Activated naive CD4-positive, alpha-beta T cell (primary cell): ENCODE measurements at places on chromosomes 2 and 18.

GRCh38 chr2:74862020-74862964 is 28.4 kb downstream of the HK2 start:
- no peak for DNase-seq

DNA sequence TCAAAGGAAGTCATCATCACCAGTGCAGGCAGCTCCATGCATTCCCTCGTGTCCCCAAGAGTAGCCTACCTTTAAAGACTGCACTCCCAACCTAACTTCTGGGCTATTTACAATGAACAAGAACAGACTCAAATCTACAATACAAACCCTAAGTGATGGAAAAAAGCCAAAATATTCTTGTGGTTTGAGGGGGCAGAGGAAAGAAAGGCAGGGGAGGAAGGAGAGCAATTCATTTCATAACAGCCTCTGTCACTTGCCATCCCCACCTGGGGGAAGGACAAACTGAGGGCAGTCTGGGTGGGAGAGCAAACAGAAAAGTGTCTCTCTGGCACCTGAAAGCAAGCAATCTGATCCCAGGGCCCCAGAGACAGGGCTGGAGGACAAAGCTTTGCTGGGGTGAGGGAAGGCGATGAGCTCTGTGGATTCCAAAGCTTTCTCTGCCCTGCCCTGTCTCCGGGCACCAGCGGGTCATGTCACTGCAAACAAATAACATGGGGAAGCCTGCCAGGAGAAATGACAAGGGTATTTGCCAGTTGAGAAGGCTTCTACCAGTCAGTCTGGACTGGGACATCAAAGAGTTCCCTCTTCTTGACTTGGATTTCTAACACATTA is 528.0 kb upstream of the TNP1 start:
- DNase-seq = no peak

DNA sequence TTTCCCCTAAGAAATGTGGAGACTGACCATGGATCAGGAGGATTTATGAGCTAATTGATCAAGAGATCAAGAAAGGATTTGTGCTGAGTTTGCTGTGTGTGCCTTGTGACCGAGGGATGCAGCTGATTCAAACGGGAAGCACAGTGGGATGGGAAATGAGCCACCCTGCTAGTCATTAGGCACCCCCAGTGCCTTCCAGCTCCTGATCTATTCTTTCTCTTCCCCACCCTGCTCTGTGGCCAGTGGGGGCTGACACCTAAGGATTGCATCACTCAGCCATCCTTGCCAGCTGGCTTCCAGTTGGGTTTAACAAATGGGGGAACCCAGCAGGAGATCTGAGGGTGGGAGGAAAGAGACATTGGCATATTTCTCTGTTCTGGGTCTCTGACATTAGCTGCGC is 132.2 kb upstream of the CXCR4 start:
- no peak for DNase-seq

DNA sequence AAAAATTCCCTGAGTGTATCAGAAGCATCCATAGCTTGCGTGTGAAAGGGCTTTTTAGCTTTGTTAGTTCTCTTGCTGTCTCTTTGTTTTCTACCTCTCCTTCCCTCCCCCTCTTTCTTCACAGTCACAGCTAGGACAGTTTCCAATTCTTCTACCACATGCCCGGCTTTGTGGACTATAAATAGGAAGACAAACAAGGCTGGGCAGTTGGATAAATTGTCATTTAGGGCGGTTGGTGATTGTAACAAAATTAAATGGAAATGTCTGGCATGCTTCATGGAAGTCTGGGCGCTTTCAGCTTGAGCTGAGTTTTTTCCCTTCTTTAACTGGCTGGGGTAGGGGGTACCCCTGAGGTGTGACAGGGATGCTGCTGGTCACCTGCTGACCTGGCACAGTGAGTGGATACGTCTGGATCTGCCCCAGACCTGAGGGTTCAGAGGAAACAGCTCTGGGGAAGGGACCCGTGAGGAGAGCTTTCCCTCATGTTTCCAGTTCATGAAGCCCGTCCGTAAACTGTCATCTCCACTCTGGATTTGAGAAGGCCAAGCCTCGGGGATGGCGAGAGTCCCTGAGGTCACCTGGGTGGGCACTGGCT is 29.0 kb upstream of the GIGYF2 start:
- no peak for DNase-seq

DNA sequence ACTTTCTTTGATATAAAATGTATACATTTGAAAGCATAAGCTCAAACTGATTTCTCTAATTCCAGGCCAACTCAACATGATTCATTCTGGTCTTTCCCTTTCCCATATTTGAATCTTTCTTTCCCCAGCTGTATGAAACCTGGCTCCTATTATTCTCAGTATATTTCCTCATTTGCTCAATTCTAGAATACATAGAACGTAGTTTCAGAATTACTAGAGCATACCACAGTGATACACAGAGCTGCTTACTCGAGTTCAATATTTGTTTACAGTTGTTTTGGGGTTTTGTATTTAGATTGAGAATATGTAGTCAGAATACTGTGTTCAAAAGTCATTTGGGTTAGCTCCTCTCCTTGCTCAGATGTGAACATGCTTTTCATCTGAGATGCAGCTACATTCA is 43.0 kb downstream of the TNFRSF11A start:
- no peak for DNase-seq

- no peak for DNase-seq
Observed at GRCh38 chr18:10128921-10129501, 215.2 kb downstream of the VAPA start.

DNA sequence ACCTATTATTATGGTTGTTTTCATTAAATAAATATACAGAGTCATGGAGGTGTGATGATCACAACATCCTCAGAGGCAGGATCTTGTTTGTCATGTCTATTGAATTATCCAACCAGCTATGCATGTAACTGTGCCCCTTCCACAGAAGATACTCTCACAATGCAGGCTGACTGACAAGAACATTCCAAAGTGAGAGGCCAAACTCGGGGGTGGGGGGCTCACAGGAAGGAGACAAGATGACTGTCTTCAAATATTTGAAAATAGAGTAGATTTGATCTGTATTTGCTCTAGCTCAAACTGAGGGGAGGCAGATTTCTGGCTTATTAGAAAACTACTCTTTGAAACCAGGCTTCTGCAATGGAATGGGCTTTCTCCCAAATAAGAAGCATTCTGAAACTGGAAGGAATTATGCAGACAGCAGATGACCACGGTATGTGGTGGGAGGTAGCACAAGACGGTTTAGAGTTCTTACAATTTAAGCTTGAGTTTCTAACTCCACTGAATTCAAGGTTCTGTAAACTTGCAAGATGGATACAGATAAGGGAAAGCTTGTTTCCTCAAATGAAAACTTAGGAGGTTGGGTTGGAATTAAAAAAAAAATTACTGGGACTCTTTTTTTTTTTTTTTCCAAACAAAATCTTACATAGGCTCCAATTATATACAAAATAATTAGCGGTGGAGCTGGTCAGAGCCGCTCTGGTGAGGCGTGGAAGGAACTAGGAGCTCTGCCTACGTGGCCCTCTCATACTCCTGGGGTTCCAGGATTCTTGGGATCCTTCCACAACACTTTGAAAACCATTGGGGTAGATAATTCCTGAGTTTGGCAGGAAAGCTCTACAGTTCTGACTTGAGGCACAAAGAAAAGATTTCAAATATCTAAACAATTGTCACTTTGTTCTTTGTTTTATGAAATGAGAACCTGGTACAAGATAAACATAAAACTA is 79.3 kb downstream of the PLA2R1 start:
- no peak for DNase-seq
